ENCODE measurements at places on chromosomes 5 and 9.

- no peak for DNase-seq
Observed at GRCh38 chr5:171269717-171270116, 39.3 kb upstream of the TLX3 start.

- DNase-seq = no peak
Observed at GRCh38 chr9:24582146-24583126, 36.7 kb upstream of the IZUMO3 start.

DNA sequence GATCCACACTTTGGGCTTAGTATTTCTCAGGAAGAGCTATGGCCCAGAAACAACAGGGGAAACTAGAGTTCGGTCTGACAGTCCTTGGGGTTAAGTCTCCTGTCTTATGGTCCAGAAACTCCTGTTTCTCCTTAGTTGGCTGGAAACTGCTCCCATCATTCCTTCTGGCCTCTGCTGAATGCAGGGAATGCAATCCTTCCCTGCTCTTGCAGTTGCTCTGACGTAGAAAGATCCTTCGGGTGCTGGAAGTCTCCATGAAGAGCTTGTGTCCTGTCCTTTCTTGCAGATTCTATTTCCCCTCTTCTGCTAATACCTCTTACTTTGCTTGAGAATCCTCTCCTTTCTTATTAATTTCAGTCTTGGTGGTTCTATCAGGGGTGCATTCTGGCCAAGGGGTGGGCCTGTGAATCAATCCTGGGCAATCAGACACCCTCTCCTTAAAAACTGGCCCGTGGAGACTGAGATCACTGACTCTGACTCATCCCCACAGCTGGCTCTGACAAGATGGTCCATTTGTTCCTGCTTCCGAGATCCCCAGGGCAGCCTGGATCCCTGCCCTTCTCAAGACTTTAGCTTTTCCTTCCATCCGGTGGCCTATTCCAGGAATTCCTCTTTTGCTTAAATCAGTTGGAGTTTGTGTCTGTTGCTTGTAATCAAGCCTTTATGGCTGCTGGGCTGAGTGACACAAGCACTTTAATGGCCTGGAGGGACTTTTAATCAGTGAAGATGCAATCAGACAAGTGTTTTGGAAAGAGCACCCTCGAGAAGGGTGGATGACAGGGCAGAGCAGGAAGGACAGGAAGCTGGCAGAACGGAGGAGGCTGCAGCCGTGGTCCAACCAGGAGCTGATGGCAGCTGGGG, 23.7 kb downstream of the PTGS1 start:
- no peak for DNase-seq

- no peak for DNase-seq
Observed at GRCh38 chr5:12876541-12877298, 972.5 kb upstream of the CTNND2 start.

- no peak for DNase-seq
Observed at GRCh38 chr9:126693428-126693944, 79.8 kb downstream of the LMX1B start.

- DNase-seq = no peak
Observed at GRCh38 chr9:116495725-116496124, 191.4 kb upstream of the TRIM32 start.

DNA sequence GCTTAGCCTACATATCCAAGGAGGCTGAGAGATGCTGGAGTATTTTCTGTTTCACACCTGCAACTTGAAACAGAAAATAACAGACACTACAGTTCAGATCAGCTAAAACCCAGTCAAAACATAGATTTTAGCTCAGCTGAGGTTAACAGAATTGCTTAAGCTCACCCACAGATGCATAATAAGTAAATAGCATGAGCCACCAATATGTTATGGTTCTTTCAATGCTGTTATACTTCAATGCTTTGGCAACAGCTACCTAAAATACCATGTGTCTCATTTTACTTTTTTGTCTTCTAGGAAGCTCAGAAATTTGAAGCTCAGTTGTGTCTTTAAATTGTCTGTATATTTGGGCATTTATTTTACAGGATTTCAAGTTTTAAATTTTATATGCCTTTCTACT, 35.8 kb upstream of the OR13F1 start:
- no peak for DNase-seq

- DNase-seq = no peak
Observed at GRCh38 chr9:89400403-89401116, 82.3 kb downstream of the SECISBP2 start.

DNA sequence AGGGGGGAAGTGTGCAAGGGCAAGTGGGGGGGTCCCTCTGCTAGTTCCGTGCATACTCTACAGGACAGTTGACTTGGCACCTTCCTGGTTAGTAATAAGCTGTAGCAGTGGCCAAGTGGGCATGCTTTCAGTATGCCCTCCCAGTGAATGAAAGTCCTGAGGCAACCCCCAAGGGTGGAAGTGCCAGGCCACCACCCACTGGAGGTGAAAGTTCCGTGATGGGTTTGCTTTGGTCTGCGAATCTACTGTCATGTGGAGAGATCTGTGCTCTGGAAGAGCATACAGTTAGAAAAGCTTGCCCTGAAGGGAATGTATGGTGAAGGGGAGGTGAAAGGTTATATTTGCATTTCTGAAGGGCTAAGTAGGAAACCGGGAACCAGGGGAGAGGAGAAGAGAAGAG, 10.3 kb downstream of the FXN start:
- no peak for DNase-seq

- DNase-seq = no peak
Observed at GRCh38 chr5:1270933-1271914, 23.6 kb downstream of the TERT start.

DNA sequence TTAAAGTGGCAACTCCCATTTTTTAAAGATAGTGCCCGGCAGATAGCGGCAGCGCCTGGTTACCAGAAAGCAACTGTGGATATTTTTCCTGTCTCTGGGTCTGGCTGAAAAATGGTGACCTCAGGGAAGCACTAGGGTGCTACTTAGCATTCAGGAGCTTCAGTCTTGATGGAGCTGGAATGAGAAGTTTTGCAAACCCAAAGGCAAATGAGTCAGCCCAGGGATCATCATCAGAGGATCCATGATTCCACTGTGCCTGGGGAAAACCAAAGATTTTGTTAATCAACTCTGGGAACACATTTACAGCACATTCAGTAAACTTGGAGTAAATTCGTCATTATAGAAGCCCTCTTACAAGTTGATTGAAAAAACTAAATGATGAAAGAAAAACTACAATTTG, 26.7 kb downstream of the F2R start:
- no peak for DNase-seq

- DNase-seq = no peak
Observed at GRCh38 chr5:111367115-111367514, 142.9 kb downstream of the CAMK4 start.

- DNase-seq = no peak
Observed at GRCh38 chr5:151469992-151470391, 22.6 kb downstream of the SLC36A1 start.

DNA sequence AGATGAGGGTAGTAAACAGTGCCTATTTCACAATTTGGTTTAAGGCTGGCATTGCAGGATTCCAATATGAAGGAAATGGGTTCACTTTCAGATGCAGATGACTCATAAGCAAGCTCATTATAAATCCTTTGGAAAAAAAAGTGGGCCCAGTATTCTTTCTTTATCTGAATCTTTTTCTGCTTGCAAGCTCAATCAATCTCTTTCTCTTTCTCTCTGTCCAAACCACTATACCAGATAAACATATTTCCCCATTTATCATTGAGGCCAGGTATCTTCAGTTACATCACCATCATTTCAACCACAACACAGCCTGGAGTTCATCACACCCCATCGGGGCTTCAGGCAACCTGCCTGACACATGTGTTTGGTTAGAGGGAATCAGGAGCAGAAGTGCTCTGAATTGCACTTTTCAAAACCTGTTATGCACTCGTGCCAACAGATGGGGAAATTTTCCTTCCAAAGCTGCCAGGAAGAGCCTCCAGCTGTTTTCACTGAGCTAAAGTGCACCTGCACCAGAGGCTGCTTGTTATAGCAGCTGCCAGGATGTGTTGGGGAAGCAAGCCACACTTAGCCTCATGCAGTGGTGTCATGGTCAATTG, 30.0 kb upstream of the MAMDC2 start:
- no peak for DNase-seq

DNA sequence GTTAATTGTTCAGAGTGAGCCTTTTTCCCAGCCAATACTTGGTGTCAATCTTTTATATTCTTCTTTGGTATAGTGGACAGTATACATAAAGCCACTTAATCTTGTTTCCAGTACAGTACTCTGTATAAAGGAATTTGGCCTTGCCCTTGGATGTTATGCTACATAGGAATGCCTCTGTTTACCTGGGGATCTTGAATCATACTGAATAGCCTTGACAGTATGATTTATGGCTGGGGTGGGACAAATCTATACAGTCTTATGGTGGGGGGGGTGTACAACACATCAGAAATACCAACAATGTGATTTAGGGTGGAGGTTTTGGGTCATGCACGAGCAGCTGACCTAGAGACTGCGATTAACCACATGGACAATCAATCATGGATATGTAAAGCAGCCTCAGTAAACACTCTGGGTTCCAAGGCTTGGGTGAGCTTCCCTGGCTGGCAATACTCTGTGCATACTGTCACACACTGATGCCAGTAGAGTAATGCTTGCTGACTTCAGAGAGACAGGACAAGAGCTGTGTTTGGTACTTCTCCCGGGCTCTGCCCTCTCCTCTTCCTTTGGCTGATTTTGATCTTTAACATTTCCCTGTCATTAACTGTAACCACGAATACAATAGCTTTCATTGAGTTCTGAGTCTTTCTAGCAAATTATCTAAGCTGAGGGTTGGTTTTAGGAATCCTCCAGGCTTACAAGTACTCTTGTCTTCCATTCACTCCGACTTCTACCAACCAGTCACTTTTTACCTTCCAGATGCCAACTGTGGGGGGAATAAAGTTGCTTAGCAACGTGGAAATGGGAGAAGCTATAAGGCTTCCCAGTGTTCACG, 84.6 kb downstream of the IARS1 start:
- no peak for DNase-seq

GRCh38 chr5:114912189-114912920, 257.4 kb downstream of the TRIM36 start:
- DNase-seq = no peak

- peak; percentile 66 for DNase-seq
Observed at GRCh38 chr9:137227054-137227852, at the start of gene RNF224. TSS of gene RNF224 (plus strand) at chr9:137227502. CDS start at chr9:137228336, 834 bp downstream.

DNA sequence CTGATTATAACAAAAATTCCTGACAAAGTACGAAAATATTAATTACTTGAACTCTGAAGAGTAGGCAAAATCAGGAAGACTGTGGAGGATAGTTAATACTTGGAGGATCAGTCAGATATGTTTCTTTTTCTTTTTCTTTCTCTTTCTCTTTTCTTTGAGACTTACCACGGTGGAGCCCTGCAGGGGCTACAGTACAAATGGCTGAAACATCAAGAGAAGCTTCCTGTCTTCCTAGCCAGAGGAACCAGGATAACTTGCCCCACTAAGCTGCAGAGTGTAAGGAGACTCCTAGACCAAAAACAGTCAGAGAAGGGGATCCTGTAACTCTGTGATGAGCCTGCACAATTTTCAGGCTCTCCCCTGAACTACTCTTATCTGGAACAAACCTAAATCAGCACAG, 324.6 kb upstream of the TYRP1 start:
- no peak for DNase-seq

GRCh38 chr5:170722316-170722715, 61.2 kb upstream of the GABRP start:
- DNase-seq = no peak

GRCh38 chr5:32280656-32281081, 32.1 kb downstream of the MTMR12 start:
- no peak for DNase-seq

- no peak for DNase-seq
Observed at GRCh38 chr5:142981475-142981874, 211.3 kb downstream of the ARHGAP26 start.

GRCh38 chr9:35616681-35617459, 1.3 kb downstream of the CD72 start:
- peak; percentile 41 for DNase-seq

GRCh38 chr9:134704498-134704897, 62.9 kb downstream of the COL5A1 start:
- no peak for DNase-seq

- no peak for DNase-seq
Observed at GRCh38 chr5:149299451-149300054, 27.9 kb downstream of the AFAP1L1 start.

- no peak for DNase-seq
Observed at GRCh38 chr9:97737429-97737828, 40.3 kb upstream of the XPA start.

Measured in stimulated activated CD8-positive, alpha-beta memory T cell treated with anti-CD3 and anti-CD28 coated beads, Interleukin-4, amount 100 ng/mL, for 1 hour (primary cell).